Stimulated activated naive CD4-positive, alpha-beta T cell (primary cell): ENCODE measurements at places on chromosomes 3 and 15.
A peak's percentile ranks its signal among the peaks of the same experiment; 100 is the strongest.

- DNase-seq = no peak
Measured at GRCh38 chr3:64957408-64958198, 269.8 kb upstream of the ADAMTS9 start.

GRCh38 chr15:49686599-49686998, 65.8 kb downstream of the DTWD1 start:
- no peak for DNase-seq

DNA sequence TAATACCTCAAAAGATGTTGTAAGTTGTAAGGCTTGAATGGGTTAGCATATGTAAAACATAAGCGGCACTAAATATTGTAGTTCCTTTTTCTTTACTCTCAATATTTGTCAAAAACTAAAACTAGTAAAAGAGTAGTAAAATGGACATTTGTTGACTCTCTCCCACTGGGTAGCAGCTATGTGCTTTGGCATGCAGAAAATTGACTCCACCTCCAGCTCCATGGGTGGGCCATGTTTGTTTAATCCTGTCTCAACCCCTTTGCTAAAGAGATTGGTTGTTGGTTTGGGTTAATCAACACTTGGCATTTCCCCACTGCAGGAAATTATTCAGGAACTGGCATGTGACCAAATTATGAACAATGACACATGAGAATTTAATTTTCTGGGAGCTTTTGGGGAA, 114.8 kb downstream of the EOMES start:
- no peak for DNase-seq

GRCh38 chr15:61916104-61916503, 144.1 kb downstream of the VPS13C start:
- no peak for DNase-seq

- no peak for DNase-seq
Measured at GRCh38 chr3:141432904-141433303, 53.9 kb upstream of the RASA2 start.

- no peak for DNase-seq
Measured at GRCh38 chr15:61146931-61147230, 82.2 kb downstream of the RORA start.

GRCh38 chr3:54331341-54331740, 209.0 kb downstream of the CACNA2D3 start:
- no peak for DNase-seq

DNA sequence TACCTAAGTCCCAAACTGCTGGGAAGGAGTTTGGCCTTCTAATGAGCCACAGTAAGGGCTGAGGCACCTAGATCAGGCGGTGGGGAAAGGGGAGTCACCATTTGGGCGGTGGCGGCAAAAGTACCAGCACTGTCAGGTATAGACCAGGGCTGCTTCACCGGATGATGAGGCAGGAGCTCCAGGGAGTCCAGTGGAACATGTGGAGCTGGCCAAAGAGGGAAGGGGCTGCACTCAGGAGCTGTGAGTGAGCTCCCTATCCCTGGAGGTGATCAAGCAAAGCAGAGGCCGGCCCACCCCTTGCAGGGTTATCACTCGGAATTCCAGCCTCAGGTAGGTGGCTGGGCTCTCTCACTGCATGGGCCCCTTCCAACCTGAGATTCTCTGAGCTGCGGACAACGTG, 108.4 kb downstream of the SEC22A start:
- no peak for DNase-seq

DNA sequence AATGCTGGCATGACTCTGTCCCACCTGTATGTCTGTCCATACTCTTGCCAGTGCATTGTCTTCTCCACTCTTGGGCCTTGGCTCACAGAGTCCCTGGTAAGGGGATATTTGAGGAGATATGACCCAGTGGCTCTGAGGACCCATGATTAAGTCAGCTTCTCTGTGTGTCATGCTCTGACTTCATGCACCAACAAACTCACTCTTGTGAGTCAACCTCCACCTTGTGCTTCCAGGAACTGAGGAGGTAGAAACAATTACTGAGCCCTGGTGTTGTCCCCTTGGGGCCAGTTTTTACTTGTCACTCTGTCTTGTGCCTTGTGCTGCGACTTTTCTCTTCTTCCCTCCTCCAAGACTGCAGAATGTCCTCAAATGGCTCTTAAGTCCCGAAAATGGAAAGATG, 127.1 kb downstream of the ABHD5 start:
- DNase-seq = no peak

GRCh38 chr3:30655187-30655812, 48.9 kb downstream of the TGFBR2 start:
- DNase-seq = peak; percentile 85
